PC-3 (cell line): ENCODE measurements at places on chromosomes 3 and 15. TPM values are rescaled to one million over a fixed set of nuclear protein-coding genes. Genes with fewer than 3 reads are reported as not detected.

DNA sequence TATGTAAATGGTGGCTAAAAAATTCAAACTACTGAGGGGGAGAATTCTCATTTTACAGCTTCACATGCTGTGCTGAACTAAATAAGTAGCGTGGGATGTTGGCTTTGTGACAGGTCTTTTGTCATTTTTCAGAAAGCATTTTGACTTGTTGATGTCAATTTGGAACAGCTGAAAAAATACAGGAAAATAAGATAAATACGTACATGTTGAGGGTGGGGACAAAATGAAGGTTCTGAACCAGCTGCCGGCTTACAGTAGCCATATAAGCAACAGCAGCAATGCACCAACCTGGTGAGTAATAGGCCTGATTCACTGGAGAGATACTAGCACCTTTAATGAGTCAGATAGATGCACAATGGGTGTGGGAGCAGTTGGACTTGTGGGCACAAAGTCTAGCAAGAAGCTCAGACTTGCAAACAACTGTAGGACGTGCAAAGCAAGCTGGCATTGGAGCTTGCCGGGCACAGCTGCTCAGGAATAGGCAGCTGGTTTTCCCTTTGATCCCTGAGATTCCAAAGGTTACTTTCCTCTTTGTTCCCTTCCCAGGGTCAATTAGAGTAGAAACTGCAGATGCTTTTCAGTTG, 12.9 kb downstream of the B3GNT5 start:
- H3K27ac ChIP-seq = peak overlapping the region; percentile 91
- peak; percentile 97 for DNase-seq
- no peaks in the 10 kb centered on the region for H3K27me3 ChIP-seq
- peak overlapping the region; percentile 51 for H3K4me3 ChIP-seq
- H3K36me3 ChIP-seq = peaks cover 19% of the 10 kb centered on the region
- H3K4me1 ChIP-seq = peaks cover 79% of the 10 kb centered on the region

DNA sequence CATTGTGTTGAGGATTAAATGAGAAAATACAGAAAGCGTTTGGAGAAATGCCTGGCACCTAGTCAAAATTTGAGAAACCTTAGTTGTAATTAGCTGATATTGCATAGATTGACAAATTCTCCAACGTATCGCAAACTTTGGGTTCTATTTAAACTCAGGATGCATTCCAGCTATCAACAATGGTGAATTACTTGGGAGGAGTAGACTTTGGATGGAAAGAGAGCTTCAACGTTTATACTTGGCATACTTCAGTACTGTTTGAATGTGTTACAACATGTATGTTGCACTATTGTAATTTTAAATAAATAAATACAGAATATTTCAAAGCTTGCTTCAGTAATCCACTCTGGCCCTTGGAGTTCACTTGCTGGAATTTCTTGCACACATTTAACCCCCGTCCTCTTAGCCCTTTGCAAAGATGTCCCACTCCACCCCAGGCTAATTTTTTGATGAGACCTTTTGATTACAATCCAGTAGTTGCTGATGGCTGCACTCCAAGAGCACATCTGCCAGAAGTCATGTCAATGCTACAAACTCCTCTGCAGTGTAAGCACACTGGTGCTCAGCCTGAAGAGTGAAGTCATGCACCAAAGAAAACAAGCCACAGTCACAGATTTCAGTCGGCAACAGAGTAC, 4.7 kb upstream of the DIS3L start:
- no peak for DNase-seq
- H3K27me3 ChIP-seq = no peaks in the 10 kb centered on the region
- H3K4me1 ChIP-seq = peaks cover 6% of the 10 kb centered on the region; the same call in 1 of the 2 replicates
- no peak overlapping the region for H3K27ac ChIP-seq
- no peaks in the 10 kb centered on the region for H3K36me3 ChIP-seq

GRCh38 chr3:146226881-146227280, 24.0 kb downstream of the PLSCR4 start:
- no peaks in the 10 kb centered on the region for H3K27me3 ChIP-seq
- H3K4me1 ChIP-seq = peaks cover 14% of the 10 kb centered on the region
- no peaks in the 10 kb centered on the region for H3K36me3 ChIP-seq
- no peak overlapping the region for H3K4me3 ChIP-seq
- no peak overlapping the region for H3K27ac ChIP-seq
- no peak for DNase-seq

GRCh38 chr3:113219605-113220300, 8.4 kb downstream of the BOC start:
- no peaks in the 10 kb centered on the region for H3K4me1 ChIP-seq
- no peak for DNase-seq
- no peaks in the 10 kb centered on the region for H3K27me3 ChIP-seq
- H3K27ac ChIP-seq = no peak overlapping the region

DNA sequence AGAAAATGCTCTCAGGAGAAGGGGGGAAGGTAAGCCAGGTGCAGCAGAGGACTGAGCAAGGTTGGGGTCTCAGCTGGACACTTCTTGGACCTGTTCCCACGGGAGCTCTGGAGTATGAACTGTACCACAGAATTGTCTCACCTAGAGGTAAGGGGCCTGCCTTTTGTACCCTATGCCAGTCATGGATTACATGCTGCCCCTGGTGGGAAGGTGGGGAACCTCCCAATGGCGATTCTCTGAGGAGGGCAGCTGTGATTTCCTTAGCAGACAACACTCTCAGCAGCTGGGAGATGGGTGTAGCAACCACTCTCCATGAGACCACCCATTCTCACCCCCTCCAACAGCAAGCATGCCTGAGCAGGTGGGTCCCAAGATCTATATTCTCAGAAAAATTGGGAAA, 329.4 kb upstream of the CTNNB1 start:
- H3K27me3 ChIP-seq = peaks cover 16% of the 10 kb centered on the region; the same call in 1 of the 2 replicates
- H3K4me1 ChIP-seq = no peaks in the 10 kb centered on the region
- H3K27ac ChIP-seq = no peak overlapping the region
- no peak overlapping the region for H3K4me3 ChIP-seq

DNA sequence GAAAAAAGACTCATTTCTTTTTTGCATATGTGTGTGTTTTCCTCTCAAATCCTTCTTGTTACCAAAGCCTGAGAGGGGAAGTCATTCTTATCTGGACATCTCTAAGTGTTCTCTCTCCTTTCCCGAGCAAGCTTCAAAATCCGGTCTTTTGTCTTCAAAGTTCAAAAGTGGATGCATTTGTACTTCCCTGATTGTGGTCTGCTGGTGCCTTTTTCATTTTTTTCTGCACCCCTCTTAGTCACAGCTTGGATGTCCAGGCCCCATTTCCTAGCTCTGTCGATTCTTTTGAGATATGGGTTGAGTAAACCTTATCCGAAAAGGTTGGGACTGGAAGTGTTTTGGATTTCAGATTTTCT, 34.8 kb downstream of the EHD4 start:
- H3K36me3 ChIP-seq = peaks cover 39% of the 10 kb centered on the region
- H3K27me3 ChIP-seq = no peaks in the 10 kb centered on the region
- no peak overlapping the region for H3K4me3 ChIP-seq
- DNase-seq = no peak

GRCh38 chr3:140736863-140737460, 59.1 kb downstream of the TRIM42 start:
- H3K27me3 ChIP-seq = no peaks in the 10 kb centered on the region
- DNase-seq = peak; percentile 43
- H3K27ac ChIP-seq = no peak overlapping the region
- no peak overlapping the region for H3K4me3 ChIP-seq

DNA sequence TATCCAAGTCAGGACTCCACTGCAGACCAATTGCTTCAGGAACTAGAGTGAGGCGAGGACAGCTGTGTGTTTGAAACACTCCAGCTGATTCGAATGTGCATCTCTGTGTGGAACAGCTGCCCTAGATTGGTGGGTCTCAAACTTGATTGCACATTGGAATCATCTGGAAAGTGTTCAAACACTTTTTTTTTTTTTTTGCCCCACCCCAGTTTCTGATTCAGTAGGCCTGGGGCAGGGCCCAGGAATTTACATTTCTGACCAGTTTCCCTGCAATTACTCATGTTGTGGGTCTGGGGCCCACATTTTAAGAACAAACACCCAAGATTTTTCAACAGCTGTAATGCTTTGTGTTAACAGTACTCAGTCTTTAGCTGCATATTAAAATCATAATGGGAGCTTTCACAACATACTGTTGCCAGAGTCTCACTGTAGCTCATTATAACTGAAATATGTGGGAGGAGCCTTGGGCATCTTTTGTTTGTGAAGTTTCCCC, 156.6 kb downstream of the NR1D2 start:
- no peaks in the 10 kb centered on the region for H3K36me3 ChIP-seq
- peaks cover 9% of the 10 kb centered on the region; the same call in 1 of the 2 replicates for H3K4me1 ChIP-seq
- no peak overlapping the region for H3K27ac ChIP-seq
- H3K4me3 ChIP-seq = no peak overlapping the region

DNA sequence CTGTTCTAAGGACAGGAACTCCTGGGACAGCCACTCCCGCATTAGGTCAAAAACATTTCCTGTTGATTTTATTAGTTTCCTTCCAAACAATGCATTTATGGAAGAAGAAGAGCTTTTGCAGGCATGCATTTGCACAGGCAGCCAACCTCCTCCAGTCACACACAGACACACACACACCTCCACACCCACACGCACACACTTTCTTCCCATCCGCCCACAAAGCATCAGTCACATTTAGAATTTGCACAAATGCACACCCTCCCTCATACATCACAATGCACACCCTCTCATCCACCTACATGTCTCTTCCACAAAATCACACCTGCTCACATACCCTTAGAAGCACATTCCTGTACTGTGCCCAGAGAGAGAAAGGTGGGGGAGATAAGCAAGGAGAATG, 4.1 kb upstream of the TYRO3 start:
- no peak overlapping the region for H3K4me3 ChIP-seq
- no peak overlapping the region for H3K27ac ChIP-seq
- no peak for DNase-seq
- peaks cover 19% of the 10 kb centered on the region for H3K4me1 ChIP-seq
- no peaks in the 10 kb centered on the region for H3K27me3 ChIP-seq

DNA sequence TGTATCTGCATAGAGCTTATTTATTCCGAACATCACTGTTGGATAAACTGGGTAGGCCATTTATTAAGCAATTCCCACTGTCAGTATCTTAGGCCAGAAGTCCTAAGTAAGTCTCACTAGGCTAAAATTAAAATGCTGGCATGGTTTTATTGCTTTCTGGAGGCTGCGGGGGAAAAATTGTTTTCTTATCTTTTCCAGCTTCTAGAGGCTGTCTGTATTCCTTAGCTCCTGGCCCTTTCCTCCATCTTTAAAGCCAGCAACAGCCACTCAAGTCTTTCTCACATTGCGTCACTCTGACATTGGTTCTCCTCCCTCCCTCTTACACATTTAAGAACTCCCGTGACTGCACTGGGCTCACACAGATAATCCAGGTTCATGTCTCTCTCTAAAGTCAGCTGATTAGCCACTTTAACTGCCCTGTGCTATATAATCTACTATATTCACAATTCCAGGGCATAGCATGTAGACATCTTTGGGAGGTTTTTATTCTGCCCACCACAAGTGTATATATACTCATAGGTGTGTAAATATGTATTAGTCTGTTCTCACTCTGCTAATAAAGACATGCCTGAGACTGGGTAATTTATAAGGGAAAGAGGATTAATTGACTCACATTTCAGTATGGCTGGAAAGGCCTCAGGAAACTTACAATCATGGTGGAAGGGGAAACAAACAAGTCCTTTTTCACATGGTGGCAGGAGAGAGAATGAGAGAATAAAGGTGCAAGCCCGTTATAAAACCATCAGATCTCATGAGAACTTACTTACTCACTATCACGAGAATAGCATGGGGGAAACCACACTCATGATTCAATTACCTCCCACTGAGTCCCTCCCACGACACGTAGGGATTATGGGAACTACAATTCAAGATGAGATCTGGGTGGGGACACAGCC, 113.5 kb upstream of the SLC7A14 start:
- H3K4me1 ChIP-seq = peaks cover 26% of the 10 kb centered on the region
- no peaks in the 10 kb centered on the region for H3K27me3 ChIP-seq
- DNase-seq = no peak
- no peak overlapping the region for H3K27ac ChIP-seq

- H3K27ac ChIP-seq = no peak overlapping the region
- no peak overlapping the region for H3K4me3 ChIP-seq
- no peaks in the 10 kb centered on the region for H3K36me3 ChIP-seq
- H3K4me1 ChIP-seq = no peaks in the 10 kb centered on the region
Measured at GRCh38 chr3:177221744-177222143, 24.5 kb upstream of the TBL1XR1 start.

DNA sequence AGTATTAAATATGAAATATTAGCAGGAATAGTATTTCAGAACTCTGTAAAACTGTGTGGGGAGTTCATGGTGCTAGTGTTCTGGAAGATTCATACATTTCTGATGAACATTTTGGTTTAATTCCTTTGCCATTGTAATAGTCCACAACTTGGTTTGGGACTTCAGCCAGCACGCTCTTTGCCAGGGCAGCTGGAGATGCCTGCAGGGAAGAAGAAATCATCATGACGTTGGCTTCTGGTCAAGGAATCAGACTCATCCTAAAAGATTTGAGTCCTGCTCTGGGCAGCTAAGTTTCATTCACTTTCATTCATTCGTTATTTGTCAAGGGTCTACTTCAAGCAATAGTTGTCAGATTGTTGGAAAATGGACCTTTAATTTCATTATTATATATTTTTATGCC, 32.4 kb upstream of the MRPL3 start:
- peak overlapping the region; percentile 95 for H3K27ac ChIP-seq
- H3K36me3 ChIP-seq = no peaks in the 10 kb centered on the region
- peaks cover 20% of the 10 kb centered on the region for H3K4me1 ChIP-seq
- H3K4me3 ChIP-seq = no peak overlapping the region; the same call in 1 of the 2 replicates
- peak; percentile 78 for DNase-seq

GRCh38 chr3:184489268-184489841, 72.2 kb upstream of the EPHB3 start:
- H3K27ac ChIP-seq = no peak overlapping the region
- H3K36me3 ChIP-seq = no peaks in the 10 kb centered on the region
- DNase-seq = no peak
- peaks cover 74% of the 10 kb centered on the region for H3K27me3 ChIP-seq

DNA sequence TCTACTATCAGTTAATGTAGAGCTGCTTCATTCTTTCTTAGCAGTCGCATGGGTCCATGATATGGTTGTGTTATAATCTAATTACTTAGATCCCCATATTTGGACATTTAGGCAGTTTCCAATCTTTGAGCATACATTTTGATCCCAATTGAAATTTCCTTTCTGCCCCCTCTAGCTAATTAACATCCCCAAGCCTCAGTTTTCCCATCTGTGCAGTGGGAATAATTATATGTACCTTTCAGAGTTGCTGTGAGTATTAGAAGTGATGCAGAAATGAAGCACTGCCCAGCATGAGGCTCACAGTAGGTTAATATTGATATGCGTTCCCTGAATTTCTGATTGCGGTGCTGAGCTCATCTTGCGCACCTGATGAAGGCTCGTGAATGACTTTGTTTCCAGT, 21.8 kb downstream of the SPSB4 start:
- H3K27me3 ChIP-seq = 0 out of 2 replicates have a peak, but pooled peaks cover 7% of the 10 kb centered on the region
- H3K27ac ChIP-seq = no peak overlapping the region
- no peaks in the 10 kb centered on the region for H3K4me1 ChIP-seq
- H3K4me3 ChIP-seq = no peak overlapping the region

GRCh38 chr3:46098319-46098761, 71.1 kb upstream of the XCR1 start:
- H3K4me3 ChIP-seq = no peak overlapping the region
- no peaks in the 10 kb centered on the region for H3K27me3 ChIP-seq
- DNase-seq = peak; percentile 33
- H3K36me3 ChIP-seq = no peaks in the 10 kb centered on the region
- no peak overlapping the region for H3K27ac ChIP-seq

GRCh38 chr3:152459572-152459971, 190.8 kb downstream of the MBNL1 start:
- H3K4me1 ChIP-seq = no peaks in the 10 kb centered on the region
- H3K4me3 ChIP-seq = no peak overlapping the region
- H3K36me3 ChIP-seq = peaks cover 40% of the 10 kb centered on the region
- H3K27ac ChIP-seq = no peak overlapping the region
- no peaks in the 10 kb centered on the region for H3K27me3 ChIP-seq

GABRR3 gene
- total RNA-seq = not detected in 2 replicates

HCN4 gene
- total RNA-seq = not detected in 2 replicates

RPP25 gene
- 6.6 and 7.1 TPM in 2 replicates for total RNA-seq

IL17RD gene
- total RNA-seq = 3.1 and 3.7 TPM in 2 replicates
